Stimulated activated CD4-positive, alpha-beta T cell treated with anti-CD3 and anti-CD28 coated beads, Interleukin-15, amount 100 ng/mL, for 1 hour (primary cell): ENCODE measurements at places on chromosomes 4 and X.

- DNase-seq, result no peak
These were observed 1535.8 kb upstream of the PCDH10 start for GRCh38 chr4:131613086-131613823.

DNA sequence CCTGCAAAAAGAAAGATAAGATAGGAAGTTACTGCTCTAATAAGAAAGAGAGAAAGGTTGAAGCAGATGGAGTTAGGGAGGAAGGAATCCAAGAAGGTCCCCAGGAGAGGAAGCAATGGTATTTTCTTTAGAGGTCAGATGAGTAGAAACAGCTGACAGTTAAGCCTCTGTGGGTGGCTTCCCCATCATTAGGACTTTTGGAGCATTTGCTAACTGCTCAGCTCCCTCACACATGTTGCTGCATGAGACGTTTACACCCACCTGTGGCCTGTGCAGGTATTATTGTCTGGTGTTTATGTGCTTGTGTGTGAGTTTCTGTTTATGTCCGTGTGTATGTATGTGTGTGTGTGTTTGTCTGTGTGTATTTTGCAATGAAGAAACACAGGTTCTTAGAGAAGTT, 346.8 kb downstream of the RAB28 start:
- no peak for DNase-seq

DNA sequence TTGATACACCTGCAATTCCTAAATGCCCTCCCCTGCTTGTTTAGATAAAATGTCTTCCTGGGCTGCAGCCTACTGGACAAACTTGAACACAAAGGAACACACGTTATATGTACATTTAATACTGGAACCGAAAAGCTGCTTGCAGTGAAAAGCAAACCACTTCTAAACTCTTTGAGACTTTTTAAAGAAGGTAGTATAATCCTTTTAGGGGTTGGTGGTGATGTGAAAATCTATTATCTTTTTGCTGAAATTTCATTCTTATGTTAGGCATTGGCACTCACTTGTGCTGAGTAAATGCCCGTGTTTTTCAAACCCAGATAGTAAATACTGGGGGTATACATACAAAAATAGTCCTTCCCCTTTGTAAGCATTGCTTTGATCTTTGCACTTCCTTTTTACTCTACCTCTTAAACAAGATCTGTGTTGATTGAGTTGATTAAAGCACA, 2.2 kb downstream of the NFKB1 start:
- DNase-seq, result no peak

DNA sequence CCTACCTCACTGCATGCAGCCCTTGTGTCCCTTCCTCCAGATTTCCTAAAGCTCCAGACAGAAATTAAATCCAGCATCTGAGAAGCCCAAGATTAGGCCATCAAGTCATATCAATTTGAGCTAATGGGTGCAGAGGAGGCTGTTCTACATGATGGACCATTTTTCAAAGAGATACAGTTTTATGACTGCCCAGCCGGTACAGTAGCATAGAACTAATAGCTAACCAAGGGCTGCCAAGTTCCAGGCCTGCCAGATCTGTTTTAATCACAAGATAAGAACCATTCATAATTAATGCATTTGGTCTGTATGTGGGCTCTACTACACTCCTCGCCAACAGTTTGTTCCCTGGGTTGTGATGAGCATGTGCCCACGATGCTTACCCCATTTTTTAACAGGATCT, 73.9 kb upstream of the PLAC1 start:
- no peak for DNase-seq

- no peak for DNase-seq
These were observed 285.5 kb downstream of the CRLF2 start for GRCh38 chrX:926991-927390.

DNA sequence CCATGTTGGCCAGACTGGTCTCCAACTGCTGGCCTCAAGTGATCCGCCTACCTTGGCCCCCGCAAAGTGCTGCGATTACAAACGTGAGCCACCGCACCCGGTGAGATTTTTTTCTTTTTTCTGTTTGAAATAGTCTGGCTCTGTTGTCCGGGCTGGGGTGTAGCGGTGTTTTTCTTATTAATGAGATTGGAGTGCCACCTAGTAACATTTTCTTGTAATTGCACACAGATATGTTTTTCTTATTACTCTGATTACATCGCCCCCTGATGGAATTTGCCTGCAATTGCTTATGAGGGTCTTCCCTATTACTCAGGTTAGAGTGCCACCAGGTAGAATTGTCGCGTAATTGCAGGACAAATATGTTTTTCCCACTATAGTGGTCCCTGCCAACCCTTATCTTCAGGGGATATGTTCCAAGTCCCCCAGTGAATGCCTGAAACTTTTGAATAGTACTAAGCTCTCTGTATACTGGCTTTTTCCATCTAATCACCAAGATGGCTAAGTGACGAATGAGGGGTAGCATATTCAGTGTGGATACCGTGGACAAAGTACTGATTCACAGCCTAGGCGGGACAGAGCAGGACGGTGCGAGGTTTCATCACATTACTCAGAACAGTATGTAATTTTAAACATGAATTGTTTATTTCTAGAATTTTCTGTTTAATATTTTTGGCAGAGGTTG, 8.6 kb upstream of the PDHA1 start:
- DNase-seq, result no peak

DNA sequence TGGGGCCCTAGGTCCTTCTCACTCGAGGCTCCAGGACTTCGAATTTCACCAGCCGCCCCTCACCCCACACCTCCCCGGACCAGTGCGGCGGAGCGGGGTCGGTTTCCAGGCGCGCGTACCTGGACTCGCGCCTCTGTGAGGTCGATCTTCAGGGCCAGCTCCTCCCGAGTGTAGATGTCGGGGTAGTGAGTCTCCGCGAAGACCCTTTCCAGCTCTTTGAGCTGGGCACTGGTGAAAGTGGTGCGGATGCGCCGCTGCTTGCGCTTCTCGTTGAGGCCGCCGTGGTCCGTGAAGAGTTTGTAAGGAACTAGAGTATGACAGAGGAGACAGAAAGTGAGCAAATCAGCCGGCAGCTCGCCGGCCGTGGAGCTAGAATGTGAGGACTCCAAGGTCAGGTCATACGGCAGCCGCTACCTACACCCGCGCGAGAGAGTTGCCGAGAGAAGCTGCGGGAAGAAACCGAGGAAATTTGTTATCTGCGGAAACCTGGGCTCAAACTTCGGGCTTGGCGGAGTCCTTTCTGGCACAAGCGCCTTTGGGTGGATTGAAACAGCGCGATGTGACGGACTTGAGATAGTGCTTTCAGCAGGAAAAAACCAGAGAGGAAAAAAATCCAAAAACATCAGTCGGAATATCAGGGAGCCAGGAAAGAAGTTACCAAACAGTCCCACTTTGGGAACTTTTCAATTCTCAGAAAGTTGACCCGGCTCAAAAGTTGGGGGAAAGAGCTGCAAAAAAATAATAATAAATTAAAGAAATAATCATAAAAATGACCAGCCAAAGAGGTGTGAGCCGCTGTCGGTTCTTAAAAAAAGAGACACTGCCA, 1.1 kb downstream of the PHOX2B start:
- no peak for DNase-seq

GRCh38 chr4:42642101-42642797, 14.7 kb downstream of the ATP8A1 start:
- DNase-seq, result no peak

DNA sequence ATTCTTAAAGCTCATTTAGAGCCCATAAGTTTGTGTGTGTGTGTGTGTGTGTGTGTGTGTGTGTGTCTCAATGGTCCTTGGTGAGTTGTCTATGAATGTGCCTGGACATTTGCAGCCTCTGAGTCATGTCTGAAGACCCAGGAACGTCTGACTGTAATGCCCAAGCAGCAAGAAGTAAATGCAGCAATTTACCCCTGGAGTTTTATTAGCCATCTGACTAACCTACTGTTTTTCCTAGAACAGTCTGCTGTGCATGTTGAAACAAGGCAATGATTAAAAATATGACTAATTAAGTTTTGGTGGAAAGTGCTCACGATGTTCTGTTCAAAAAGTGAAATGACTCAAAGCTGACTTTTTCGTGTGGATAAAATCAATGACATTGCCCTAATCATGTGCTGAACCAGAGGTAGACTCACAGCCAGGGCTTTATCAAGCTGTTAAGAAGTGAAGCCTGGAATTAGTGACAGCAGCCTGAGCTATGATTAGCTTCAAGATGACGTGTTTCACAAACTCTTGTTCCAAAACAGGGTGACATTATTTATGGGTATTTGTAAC, 201.6 kb downstream of the CPE start:
- no peak for DNase-seq

DNA sequence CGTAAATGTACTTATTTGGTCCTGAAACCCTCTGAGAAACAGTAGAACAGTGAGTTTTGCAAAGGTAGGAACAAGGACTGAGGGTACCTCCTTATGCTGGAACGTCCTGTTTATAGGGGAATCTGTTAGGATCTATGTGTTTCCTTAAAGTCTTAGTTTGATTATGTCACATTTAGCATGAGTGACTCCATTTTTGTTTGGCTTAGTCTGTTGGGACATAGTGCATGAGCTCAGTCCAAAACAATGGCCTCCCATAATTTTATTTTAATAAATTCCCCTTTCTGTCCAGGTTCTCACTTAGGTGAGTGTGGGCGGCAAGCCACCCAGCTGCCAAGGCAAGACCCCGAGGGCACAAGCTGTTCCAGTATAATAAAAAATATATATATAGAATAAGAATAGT, 27.7 kb downstream of the HTT-AS start:
- no peak for DNase-seq

GRCh38 chrX:125778261-125778660, 387.8 kb downstream of the DCAF12L2 start:
- DNase-seq, result no peak

GRCh38 chrX:31497086-31497485, 425.2 kb upstream of the FTHL17 start:
- no peak for DNase-seq

DNA sequence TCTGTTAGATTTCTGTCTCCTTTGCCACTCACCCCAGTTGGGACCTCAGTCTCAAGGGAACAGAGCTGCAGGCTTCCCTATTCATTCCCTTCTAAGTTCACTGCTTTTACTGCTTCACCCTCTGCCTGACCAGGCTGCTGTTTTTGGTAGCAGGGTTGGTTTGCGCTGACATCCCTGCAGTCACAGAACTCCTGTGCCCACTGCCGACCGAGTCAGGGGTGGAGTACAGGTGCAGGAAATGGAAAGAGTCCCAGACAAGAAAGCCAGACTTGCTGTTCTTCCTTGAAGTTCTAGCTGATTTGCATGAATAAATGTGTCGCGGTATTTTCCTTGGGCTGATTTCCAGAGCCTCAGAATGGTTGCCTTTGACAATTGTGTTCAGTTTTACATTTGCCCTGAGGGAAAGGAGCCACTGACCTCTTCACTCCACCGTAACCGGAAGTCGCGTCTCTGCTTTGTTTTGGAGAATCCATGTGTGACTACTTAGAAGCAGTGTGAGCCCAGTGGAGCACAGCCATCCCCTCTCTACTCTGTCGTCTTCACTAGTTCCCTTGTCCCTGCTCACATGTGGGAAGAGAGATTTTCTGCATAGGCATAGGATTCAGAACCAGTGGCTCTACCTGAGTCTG, 84.8 kb downstream of the TNIP2 start:
- no peak for DNase-seq

DNA sequence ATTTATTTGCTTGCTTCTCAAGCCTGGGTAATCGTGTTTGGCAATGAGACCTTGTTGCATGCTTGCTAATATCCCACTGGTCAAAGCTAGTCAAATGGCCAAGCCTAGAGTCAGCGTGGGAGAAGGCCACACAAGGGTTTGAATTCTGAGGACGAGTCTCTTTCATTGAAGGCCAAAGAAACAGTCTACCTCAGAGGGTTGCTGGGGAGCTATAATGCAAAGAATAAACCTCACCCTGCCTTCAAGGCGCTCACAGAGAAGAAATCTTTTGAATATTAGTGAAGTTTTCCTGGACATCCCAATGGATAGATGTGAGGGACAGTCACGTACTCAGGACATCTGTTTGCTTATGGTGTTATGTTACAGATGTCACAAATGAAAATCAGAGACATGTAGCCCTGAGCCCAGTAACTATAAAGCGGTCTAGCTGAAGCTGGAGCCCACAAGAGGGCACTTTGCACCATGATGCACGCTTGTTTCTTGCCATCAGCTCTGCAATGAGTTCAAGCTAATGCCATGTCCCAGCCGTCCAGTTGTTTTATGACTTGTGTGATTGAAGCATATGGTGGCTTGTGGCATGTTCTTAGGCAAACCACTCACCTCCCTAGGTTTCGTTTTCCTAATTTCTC, 1.1 kb upstream of the TLR3 start:
- DNase-seq, result no peak

DNA sequence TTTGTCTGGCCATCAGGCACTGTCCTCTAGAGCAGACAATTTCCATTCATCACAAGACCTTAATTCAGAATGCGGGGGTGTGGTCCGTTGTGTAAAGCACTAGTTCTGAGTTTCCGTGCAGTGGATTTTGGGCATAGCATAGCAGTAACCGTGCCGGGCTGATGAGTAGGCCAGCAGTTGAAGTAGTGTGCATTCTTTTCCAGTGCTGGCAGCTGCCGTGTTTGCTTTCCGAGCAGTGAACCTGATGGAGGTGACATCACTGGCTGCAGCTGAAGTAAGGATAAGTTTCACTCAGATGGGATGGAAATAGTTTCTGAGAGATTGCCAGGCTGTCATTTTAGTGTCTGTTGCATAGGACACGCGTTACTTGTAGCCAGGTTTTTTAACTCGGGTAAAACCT, 107.0 kb upstream of the STIM2 start:
- no peak for DNase-seq

GRCh38 chr4:23877758-23878229, 12.1 kb downstream of the PPARGC1A start:
- DNase-seq, result no peak

DNA sequence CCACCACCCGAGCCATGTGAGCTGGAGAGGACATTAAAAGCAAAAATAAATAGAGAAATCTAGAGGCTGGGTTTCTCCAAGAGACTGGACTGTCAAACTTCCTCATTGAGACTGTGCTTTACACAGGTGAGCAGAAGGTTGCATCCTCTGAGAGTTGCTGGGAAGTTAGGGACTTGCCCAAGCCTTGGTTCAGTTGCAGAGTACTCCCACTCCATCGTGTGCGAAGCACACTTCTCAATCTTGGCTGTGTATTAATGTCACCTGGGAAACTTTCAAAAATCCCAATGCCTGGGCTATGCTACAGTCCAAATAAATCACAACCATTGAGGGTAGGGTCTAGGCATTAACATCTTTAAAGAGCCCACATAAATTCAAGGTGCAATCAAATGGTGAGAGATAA, 89.2 kb downstream of the ZNF330 start:
- no peak for DNase-seq

GRCh38 chrX:106973433-106974149, 26.4 kb downstream of the MORC4 start:
- DNase-seq, result no peak
